D341Med (cell line): ENCODE measurements at places on chromosomes 12 and 14.
A peak's percentile ranks its signal among the peaks of the same experiment; 100 is the strongest.

GRCh38 chr12:119319638-119320037 is 14.9 kb upstream of the CCDC60 start:
- peak; percentile 48 for DNase-seq

DNA sequence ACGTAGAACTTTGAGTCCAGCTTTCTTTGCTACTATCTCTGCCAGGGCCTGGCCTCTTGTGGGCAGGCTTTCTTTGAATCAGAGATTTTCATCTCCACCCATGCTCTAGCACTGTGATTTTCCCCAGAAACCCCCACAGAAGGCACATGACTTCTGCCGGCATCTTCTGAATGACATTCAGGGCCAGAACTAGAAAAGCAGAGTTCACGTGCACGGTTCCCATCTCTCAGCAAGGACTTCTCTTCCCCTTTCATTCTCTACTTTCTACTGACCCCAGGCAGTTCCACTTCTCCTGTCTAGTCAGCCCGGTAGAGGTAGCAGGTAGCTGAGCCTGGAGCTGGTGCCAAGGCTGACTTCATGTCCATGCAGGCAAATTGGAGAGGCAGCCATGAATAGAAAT is 26.9 kb downstream of the BATF start:
- no peak for DNase-seq

- peak; percentile 42 for DNase-seq
Measured at GRCh38 chr14:64891839-64892375, 12.2 kb upstream of the SPTB start.

- no peak for DNase-seq
Measured at GRCh38 chr14:74691456-74691855, 21.4 kb downstream of the AREL1 start.

DNA sequence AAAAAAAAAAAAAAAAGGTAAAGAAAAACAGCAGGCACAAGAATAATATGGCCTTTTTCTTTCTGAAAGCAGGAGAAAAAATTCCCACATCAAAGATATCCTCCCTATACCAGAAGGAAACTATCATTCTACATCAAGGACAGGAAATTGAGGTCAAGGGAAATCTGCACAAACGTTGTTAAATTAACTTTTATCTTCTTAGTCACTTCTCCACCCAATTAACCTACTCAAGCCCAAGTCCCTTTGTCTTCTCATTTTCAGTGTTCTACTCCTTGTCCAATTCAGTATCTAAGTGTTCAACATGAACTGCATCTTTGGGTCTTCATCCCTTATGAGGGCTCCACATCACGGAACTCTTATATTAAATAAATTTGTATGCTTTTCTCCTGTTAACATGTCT is 15.7 kb downstream of the NDUFA12 start:
- DNase-seq, result no peak

DNA sequence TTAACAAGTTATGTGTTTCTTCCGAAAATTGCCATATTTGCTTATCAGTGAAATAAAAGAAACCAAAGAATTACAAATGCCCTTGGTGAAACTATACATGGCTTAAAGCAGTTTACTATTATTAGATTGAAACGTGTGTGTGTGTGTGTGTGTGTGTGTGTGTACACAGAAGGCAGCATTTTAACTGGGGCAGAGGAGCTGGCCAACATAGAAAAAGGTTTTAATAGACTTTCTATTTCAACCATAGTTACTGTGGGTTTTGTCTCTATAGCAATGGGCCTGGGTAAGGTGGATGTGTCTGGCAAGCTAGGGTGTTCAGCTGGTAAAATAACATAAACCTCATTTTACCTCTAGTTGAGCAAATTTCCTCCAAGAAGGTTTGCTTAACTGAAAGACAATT is 6.5 kb downstream of the PRICKLE1 start:
- no peak for DNase-seq

GRCh38 chr12:113845900-113846674 is 120.0 kb downstream of the RBM19 start:
- DNase-seq, result no peak

DNA sequence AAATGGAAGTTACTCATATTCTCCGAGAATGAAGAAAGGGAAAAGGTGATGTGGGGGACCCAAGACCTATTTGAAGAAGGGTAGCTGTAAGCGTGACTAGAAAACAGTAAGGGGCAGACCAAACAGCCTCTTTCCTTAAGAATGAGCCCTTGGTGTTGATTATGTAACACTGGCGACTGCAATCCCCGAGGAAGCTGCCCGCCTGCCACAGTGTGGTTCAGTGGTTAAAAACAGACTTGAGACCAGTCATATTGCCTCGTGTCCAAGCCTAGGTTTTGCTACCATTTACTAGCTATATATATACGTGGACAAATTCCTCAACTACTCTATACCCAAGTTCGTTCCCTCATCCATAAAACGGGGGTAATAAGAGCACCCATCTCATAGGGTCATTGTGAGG is 49.1 kb downstream of the SSPN start:
- no peak for DNase-seq

- DNase-seq, result no peak
Measured at GRCh38 chr12:64461634-64462414, 9.9 kb downstream of the TBK1 start.

- DNase-seq, result no peak
Measured at GRCh38 chr12:52871291-52872039, 22.7 kb upstream of the KRT78 start.

DNA sequence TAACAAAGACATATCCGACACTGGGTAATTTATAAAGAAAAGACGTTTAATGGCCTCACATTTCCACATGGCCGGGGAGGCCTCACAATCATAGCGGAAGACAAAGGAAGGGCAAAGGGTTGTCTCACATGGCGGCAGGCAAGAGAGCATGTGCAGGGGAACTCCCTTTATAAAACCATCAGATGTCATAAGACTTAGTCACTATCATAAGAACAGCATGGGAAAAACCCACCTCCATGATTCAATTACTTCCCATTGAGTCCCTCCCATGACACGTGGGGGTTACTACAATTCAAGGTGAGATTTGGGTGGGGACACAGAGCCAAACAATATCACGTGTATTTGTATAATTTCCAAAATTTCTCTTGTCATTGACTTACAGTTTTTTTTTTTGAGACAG is 5.5 kb upstream of the LMNTD1 start:
- no peak for DNase-seq

- DNase-seq, result no peak
Measured at GRCh38 chr12:106234449-106234848, 13.4 kb downstream of the CKAP4 start.

DNA sequence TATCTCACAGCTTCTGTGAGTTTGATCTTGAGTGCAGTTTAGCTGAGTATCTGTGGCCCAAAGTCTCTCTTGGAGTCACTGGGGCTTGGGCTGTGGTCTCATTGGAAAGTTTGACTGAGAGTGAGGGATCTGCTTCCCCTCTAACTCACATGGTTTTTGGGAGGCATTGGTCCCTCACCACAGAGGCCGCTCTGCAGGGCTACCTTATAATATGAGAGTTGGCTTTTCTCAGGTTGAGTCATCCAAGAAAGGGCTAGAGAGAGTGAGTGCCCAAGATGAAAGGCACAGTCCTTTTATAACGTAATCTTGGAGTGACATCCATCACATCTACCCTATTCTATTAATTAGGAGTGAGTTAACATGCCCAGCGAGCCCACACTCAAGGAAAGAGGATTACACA is 175.8 kb downstream of the SLC41A2 start:
- DNase-seq, result no peak

DNA sequence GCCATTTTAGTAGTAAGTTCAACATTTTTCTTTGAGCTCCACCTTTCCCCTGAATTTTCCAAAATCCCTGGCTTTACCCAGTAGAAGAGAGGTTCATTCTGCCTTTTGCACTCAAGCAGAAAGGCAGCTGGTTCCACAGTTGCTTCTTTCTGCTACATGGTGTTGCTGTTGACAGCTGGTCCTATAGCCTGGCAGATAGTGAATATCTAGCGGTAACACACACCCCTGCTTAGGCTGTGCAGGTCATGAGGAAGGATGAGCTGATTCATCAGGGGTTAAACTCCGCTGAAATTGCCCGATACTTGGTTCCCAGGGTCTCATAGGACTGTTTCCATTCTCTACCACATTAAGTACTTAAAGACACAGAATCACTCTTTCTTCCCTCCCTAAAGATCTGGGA is 62.4 kb downstream of the PUS7L start:
- no peak for DNase-seq

DNA sequence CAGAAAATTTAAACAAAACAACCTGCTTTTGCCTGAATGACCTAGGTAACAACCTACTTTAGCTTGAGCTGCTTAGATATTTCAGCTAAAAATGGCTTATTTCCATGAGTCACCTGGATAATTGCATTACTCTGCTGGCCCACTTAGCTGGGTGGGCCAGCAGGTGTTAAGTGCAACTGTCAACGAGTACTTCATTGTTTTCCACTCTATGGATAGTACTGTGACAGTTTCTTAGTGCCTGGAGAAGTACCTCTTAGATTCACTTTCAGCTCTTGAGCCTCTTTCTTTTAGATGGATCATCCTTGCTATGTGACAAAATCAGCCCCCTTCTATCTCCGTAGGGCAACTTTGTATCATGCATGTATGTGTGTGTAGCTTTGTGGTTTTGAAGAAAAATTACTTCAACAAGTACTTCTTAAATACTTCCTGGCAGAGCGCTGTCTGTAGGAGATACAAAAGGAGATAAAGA is 368.2 kb upstream of the ATP2B1 start:
- DNase-seq, result no peak

DNA sequence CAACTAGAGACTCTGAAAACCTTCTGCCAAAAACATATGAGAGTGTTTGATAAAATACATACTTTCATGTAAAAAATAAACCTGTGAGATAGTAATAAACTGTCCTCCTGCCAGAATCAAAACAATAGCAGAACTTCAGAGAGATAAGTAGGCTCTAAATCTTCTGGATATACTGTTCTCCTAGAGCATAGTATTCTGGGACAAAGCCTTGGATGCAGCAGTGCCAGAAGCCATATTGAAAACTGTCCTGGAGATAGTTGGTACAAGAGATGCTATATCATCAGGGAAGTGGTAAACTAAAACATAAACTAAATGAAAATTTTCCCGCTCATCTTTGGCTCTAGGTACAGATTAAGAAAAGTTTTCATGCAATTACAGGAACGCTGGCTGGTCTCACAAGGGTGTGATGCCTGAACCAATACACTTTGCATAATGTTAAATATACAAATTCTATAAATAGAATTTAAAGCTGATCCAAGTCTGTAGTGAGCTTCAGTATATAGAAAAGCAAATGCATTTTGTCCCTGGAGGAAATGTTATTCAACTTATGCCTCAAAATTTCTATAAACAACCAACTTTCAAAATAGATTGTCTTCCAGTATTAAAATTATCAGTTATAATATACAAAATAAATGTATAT is 355.6 kb downstream of the ADAMTS20 start:
- no peak for DNase-seq

DNA sequence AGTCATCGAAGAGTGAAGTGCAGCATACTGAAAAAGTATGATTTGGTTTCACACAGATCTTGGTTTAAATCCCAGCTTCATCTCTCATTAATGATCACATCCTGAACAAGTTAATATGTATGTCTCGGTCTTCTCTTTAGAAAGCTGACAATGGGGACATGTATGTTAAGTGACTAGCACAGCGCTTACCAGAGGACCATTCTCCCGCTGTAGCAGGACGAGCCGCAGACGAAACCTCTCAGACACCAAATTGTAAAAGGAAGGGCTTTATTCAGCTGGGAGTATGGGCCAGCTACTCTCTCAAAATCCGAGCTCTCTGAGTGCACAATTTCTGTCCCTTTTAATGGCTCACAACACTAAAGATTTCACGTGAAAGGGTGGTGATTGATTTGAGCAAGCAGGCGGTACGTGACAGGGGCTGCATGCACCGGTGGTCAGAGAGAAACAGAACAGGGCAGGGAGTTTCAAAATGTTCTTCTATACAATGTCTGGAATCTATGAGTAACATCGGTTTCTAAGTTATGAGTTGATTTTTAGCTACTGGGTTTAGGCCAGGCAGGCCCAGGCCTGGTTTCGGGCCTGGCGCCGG is 682.4 kb downstream of the DIO2 start:
- no peak for DNase-seq

DNA sequence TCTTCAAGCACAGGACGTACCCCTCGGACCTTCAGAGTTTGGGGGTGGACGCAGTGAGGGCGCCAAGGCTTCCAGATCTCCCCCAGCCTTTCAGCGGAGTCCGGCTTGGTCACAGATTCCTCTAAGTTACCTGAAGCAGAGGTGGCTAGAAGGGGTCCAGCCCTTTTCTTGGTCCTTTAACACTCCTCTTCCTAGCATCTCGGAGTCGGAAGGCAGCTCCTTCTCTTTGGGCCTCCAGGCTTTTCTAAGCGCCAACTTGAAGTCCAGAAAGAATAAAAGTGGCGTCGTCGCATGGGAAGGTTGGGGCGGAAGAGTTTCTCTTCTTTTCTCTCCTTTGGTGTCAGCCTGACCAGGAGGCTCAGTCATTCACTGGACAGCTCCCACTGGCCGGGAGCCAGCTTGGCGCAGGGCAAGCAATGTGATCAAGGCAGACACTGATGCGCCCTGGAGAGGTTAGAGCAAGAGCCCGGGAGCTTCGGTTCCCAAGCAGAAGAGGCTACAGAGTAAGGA is 9.6 kb downstream of the OR6S1 start:
- DNase-seq, result peak; percentile 44

- DNase-seq, result no peak
Measured at GRCh38 chr12:110002676-110003515, 3.7 kb downstream of the ANKRD13A start.

GRCh38 chr14:91317381-91318308 is 73.1 kb upstream of the GPR68 start:
- no peak for DNase-seq

DNA sequence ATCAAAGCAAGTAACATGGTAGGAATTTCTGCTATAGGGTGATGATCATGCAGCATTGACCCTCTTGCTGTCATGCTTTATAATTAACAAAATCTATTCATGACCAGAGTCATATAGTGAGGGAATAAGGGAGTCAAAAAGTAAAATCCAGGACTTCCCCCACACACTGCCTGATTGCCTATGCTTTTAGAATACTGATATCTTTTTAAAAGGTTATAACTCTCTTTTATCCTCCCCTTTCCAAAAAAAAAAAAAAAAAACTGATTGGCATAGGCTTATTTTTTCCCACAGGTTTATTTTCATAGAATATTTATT is 51.4 kb downstream of the ZFP36L1 start:
- DNase-seq, result no peak

DNA sequence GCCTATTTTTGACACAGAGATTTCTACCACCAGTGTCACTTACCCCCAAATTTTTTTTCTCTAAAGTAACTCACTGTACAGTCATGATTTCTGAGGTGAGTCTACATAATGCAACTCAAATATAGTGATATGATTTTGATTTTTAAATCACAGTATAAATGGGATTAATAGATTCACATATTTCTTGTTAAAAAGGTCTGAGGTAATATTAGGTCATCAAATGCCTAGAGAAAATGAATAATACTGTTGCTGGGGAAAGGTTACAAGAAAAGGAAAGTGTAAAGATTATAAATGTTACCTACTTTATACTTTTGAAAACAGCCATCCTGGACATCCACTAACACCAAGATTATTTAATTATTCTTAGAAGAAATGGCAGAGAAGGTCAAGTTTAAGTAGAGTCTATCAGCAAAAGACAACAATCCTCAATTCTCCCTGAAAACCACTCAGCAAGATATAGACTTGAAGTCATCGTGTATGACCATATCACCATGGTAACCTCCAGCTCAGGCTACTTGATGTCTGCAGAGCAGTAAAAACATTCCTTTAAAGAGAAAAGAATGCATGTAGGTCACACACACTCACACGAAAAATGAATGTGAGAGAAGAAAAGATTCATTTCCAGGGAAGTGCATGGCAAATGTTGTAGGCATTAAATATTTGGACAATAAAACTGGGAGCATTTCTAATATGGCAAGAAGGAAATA is 58.7 kb downstream of the CCDC59 start:
- no peak for DNase-seq
